Bone marrow (tissue), 2 donors: ENCODE measurements at places on chromosomes 16 and 17.

DNA sequence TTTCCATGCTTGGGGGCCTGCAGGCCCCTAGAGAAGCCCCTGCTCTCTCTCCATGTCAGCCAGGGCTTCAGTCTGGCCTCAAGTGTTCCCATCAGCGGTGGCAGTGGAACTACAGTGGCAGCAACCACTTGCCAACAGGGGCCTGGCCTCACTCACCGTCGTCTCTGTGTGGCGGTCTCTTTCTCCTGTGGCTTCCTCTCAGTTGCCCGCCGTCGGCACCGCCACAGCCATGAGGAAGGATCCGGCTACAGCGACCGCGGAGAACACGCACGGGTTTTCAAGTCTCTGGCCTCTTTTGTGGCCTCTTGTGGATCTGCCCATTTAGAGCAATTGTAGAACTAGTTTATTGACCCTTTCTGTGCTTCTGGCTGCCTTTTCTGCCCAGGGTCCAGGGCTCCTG, 8.5 kb downstream of the ARMC7 start:
- no peak for DNase-seq

DNA sequence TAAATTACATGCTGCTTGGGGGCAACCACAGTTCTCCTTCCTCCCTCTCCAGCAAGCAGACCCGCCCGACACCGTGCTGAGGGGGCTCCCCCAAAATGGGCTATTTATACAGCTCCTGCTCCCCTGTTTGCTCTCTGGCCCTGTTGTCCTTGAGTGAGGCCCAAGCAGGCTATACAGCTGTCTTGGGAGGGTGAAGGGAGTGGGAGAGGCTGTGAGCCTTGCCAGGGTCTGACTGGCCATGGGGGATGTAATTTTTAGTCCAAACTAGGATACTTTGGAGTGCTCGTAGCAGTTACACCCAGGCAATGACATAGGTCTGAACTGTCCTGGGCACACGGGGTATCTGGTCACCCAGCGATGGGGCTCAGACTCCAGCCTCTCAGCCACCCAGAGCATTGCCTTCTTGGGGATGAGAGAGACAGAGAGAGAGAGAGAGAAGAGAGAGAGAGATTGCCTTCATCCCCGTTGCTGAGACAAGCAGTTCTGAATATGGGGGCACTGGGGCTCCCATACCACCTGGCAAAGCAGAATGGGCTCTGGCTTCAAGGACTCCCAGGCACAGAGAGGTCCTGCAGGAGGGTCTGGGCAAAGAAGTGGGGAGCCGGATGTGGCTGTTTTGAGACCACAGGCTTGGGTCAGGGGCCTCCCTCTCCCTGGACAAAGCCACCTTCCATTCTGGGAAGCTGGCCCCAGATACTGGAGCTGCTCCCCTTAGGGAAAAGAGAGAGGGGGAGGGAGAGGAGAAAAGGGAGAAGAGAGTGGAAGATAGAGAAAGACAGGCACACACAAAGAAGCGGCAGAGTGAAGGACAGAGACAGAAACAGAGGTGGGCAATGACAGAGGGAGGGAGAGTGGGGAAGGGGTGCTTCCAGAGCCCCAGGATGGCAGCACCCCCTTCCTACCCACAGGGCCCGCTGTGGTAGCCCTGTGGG, 10.7 kb upstream of the TMEM92 start:
- DNase-seq, result no peak

DNA sequence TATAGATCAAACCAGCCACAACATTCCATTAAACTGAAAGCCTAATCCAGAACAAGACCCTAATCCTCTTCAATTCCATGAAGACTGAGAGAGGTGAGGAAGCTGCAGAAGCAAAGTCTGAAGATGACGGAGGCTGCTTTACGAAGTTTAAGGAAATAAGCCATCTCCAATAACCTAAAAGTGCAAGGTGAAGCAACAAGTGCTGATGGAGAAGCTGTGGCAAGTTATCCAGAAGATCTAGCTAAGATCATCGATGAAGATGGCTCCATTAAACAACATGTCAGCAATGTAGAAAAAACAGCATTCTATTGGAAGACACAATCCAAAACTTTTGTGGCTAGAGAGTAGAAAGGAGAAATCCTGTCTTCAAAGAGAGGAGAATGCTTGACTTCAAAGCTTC, 69.6 kb downstream of the KANSL1 start:
- DNase-seq, result no peak

- no peak for DNase-seq
These were observed 33.9 kb upstream of the PLLP start for GRCh38 chr16:57318240-57318970.

DNA sequence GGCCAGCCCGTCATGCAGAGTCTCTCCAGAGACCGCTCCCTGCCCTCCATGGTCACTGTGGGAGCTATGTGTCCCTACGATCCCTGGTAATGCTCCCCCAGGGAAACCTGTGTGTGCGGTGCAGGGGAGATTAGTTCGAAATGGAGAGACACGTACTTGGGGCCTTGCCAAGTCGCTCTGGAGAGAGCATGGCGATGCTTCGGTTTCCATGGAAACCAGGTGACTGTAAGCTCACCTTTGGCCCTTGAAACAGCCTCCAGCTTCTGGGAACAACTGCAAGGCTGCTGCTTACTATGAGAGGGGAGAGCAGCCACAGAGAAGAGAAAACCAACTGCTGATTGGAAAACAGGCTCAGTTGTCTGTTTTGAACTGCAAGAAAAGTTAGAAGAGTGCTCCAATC, 879.7 kb upstream of the EEF2KMT start:
- DNase-seq, result no peak

GRCh38 chr17:7700510-7700909, 4.5 kb upstream of the EFNB3 start:
- DNase-seq, result no peak

DNA sequence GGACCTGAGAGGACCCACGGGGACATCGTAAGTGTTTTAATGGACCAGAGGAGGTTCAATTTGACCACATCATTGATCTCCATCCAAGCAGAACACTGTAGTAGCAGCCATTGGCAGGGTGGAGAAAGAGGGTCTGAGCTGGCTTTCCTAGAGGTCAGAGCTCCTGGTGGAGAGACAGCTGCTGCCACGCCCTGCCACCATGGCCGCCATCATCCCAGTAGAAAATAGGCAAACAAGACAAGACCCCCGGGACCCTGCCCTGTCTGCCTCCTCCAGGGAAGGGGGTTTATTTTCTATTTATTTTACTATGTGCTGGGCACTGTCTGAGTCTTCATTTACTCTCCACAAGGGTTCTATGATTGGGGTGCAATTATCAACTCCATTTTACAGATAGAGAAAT, 11.4 kb upstream of the ITGA3 start:
- no peak for DNase-seq

DNA sequence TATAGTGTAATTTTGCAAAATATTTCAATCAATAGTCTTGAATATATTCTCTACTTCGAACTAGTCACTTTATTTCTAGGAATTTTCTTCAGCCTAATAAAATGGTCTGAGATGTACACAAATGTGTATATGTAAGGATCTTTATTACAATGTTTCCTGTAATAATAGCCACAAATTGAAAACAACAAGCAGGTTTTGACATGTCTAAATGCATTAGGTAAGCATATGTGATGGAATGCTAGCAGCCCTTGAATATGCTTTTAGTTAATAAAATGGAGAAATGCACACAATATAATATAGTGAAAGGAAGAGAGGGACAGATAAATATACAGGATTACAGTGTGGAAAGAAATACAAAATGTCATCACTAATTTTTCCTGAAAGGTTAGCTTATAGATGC, 196.5 kb upstream of the IRX5 start:
- no peak for DNase-seq

- DNase-seq, result no peak
These were observed 35.1 kb upstream of the SLC38A10 start for GRCh38 chr17:81329927-81330883.
